ENCODE measurements at places on chromosomes 2 and 18.

GRCh38 chr2:100365434-100365833, 43.1 kb upstream of the LONRF2 start:
- peaks cover 8% of the 10 kb centered on the region for H3K4me1 ChIP-seq
- no peaks in the 10 kb centered on the region for H3K27me3 ChIP-seq
- H3K27ac ChIP-seq: no peak overlapping the region
- DNase-seq: peak; percentile 90

GRCh38 chr2:210302326-210302725, 12.6 kb downstream of the MYL1 start:
- H3K27ac ChIP-seq: no peak overlapping the region
- peaks cover 5% of the 10 kb centered on the region for H3K27me3 ChIP-seq
- no peak for DNase-seq
- no peak overlapping the region for H3K4me3 ChIP-seq
- H3K4me1 ChIP-seq: no peaks in the 10 kb centered on the region

DNA sequence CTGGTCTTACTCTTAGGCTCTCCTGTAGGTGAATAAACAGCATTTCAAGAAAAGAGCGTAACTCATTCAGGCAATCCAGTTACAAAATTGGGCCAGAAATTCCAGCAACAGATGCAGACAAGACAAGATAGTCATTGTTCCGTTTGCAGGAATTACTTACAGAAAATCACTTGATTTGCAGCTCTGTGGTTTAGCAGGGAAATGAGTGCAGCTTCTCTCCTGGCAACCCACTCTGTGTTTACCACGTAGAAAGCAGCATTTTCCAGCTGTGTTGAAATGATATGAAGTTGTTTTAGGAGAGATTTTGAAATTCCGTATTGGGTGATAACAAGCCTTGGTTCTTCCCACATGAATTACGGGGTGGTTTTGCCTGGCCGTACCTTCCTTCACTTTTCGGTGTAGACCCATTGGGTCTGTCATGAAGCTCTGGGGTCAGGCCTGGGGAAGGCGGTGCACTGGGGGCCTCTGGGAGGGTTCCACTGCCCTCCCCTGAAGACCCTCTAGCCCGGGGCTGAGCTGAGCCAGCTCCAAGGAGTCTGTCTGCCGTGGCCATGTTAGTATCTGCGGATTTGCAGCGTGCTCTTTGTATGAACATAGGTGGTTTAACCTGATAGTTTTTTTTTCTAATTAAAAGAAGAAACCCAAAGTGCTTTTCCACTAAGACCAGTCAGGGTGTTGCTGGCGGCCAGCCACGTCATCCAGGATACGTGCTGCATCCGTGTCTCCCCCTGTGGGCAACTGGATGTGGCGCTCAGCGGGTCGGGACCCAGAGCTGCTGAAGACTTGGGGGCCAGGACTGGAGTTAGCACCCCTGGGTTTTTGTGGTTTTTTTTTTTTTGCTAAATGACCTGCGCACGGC, 58.9 kb upstream of the KCNG2 start:
- no peak overlapping the region for H3K4me3 ChIP-seq
- no peak overlapping the region for H3K27ac ChIP-seq
- peaks cover 5% of the 10 kb centered on the region for H3K36me3 ChIP-seq
- DNase-seq: peak; percentile 29
- no peaks in the 10 kb centered on the region for H3K27me3 ChIP-seq

DNA sequence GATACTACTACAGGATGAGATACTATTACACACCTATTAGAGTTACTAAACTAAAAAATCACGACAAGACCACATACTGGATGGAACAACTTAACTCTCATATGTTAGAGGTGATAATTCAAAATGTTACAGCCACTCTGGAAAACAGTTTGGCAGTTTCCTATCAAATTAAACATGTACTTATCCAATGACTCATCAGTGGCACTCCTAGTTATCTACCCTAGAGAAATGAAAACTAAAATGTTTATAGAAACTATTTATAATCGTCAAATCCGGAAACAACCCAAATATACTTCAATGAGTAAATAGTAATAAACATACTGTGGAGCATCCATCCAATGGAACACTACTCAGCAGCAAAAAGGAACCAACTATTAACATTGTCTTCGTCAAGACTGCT, 137.0 kb upstream of the RBBP8 start:
- no peaks in the 10 kb centered on the region for H3K27me3 ChIP-seq
- no peak overlapping the region for H3K27ac ChIP-seq
- peaks cover 16% of the 10 kb centered on the region for H3K4me1 ChIP-seq
- H3K4me3 ChIP-seq: no peak overlapping the region
- no peak for DNase-seq

DNA sequence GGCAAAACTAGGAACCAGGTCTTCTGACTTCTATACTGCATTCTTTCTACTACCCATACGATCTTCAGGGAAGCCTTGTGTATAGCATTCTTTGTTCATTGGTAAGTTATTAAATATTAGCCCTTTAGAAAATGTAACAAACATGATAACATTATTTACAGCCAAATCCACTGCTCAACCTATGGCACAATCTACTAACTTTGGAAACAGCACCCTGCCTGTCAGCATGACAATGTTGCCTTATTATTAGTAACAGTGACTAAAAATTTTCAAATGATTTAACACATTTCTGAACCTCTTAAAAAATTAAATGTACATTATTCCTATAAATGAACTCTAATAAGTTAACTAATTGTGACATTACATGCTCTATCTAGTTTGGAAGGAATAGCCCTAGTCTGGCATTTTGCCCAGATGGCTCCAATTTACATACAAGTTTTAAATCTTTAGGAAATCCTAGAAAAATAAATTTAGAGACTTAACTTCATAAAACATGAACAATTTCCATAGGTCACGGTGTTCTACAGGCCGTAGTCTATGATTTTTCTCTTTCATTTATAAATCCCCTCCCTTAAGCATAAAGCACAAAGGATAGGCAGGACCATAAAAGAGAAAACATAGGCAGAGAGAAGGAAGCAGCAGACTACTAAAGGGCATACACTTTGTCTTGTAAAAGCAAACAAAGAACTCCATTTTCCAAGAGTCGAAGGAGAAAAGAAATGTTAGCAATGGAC, 33.7 kb downstream of the YES1 start:
- DNase-seq: no peak
- H3K27ac ChIP-seq: no peak overlapping the region
- H3K27me3 ChIP-seq: no peaks in the 10 kb centered on the region
- no peaks in the 10 kb centered on the region for H3K36me3 ChIP-seq
- no peak overlapping the region for H3K4me3 ChIP-seq

GRCh38 chr2:60858897-60859311, 22.5 kb upstream of the REL start:
- no peak overlapping the region for H3K4me3 ChIP-seq
- H3K27me3 ChIP-seq: no peaks in the 10 kb centered on the region
- H3K4me1 ChIP-seq: peaks cover 6% of the 10 kb centered on the region
- no peaks in the 10 kb centered on the region for H3K36me3 ChIP-seq

- no peak for DNase-seq
- no peak overlapping the region for H3K27ac ChIP-seq
- H3K36me3 ChIP-seq: no peaks in the 10 kb centered on the region
- no peaks in the 10 kb centered on the region for H3K27me3 ChIP-seq
Measured at GRCh38 chr18:54786206-54786605, 42.1 kb upstream of the RAB27B start.

DNA sequence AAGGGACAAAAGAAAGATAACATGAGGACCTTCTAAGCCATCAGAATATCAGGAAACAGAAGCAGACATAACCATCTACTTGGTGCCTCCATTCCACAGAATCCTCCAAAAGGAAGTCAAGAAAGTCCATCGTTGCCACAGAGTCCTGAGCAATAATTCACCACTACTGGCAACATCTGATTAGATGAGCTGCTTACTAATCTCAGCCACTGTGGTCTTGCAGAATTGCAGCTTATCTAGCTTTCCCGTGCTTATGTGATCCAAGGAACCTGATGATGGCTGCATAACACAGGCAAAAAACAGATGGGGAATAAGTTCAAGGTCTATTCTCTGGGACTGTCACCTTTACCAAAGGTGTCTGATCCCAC, 278.5 kb downstream of the AFF3 start:
- no peaks in the 10 kb centered on the region for H3K36me3 ChIP-seq
- H3K27ac ChIP-seq: no peak overlapping the region
- H3K27me3 ChIP-seq: no peaks in the 10 kb centered on the region
- no peak for DNase-seq
- peaks cover 6% of the 10 kb centered on the region for H3K4me1 ChIP-seq

DNA sequence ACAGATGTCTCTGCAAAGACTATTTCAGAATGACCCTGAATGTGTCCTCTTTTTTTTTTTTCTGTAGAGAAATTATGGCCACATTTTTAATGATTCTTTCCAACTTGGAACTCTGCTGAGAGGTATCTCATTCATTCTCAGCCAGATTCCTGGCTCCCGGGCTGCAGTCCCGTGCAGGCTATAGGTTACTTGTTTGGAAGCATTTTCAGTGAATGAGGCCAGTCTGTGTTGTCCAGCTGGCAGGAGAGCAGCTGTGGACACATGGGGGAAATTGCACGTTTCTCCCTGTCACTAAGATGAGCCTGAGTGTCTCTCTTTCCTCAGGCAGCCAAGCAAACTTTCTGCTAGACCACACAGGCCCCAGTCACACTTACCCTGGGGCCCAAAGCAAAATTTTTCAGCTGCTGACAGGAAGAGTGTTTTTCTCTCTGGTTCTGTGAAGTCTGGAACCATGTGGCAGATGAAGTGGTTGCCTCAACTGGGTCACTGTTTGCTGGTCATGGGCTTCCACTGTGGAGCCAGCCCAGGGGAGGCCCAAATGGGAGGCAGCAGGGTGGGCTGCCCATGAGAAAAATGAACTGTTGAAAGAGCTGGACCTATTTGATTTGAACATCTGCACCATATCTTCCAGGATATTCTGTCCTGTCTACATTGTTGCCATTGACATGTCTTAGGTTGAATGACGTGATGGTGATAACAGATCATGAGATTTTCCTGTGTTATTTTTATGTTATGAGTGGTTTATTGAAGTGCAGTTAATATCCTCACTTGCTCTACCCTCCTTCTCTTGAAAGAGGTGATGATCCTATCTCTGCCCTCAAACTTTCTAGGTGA, 431.2 kb downstream of the LPIN1 start:
- DNase-seq: no peak
- H3K27ac ChIP-seq: no peak overlapping the region
- H3K27me3 ChIP-seq: no peaks in the 10 kb centered on the region
- peaks cover 8% of the 10 kb centered on the region for H3K4me1 ChIP-seq
- no peak overlapping the region for H3K4me3 ChIP-seq
- H3K36me3 ChIP-seq: no peaks in the 10 kb centered on the region

DNA sequence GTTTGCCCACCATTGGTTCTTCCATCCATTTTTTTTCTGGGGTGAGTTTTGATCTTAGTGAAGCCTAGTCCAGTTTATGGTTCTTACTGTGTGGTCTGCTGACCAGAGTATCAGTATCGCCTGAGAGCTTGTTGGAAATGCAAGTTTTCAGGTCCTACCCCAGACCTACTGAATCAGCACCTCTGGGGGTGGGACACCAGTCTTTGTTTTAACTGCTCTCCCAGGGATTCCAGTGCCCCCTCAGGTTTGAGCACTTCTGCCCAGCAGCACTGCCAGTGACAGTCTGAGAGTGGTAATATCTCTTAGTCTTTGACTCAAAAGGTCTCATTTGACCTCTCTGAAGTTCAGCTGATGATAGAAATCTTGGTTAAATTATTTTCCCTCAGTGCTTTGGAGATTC, 269.3 kb downstream of the ALPK2 start:
- H3K27ac ChIP-seq: peak overlapping the region; percentile 43
- H3K4me1 ChIP-seq: peaks cover 20% of the 10 kb centered on the region
- no peak for DNase-seq
- no peak overlapping the region for H3K4me3 ChIP-seq
- H3K27me3 ChIP-seq: no peaks in the 10 kb centered on the region

GRCh38 chr2:29334706-29335105, 219.5 kb downstream of the CLIP4 start:
- no peaks in the 10 kb centered on the region for H3K27me3 ChIP-seq
- H3K4me3 ChIP-seq: no peak overlapping the region
- no peak for DNase-seq
- no peaks in the 10 kb centered on the region for H3K4me1 ChIP-seq

DNA sequence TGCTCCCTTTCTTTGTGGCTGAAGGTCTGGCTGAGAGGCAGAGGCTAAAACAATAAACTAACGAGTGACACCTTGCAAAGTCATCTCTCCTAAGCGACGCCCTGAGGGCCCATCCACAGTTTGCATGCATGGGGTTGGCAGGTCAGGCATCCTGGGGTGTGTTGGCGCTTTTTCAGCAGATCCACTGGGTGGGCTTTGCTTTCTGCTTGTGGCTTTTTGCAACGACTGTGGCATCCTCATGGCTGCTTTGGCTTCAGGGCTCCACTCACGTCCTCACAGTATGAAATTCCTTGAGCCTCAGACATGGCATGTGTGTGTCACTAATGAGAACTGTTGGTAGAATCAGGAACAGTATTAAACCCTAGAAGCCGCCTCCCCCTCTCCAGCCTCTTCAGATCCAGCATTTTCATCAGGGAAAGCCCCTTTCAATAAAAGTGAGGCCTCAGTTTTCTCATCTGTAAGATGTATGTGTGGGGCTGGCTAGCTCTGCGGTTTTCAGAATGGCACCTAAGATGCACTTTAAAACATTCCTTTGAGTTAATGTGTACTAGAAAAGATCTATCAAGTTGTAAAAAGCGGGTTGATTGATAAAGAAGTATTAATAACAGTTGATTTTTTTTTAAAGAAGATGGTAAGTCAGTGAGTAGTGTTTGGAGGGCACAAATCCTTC, 72.5 kb downstream of the SH3BP4 start:
- H3K27ac ChIP-seq: peak overlapping the region; percentile 100
- H3K36me3 ChIP-seq: peaks cover 5% of the 10 kb centered on the region
- no peaks in the 10 kb centered on the region for H3K27me3 ChIP-seq
- peaks cover 81% of the 10 kb centered on the region for H3K4me1 ChIP-seq
- H3K4me3 ChIP-seq: no peak overlapping the region

- H3K4me3 ChIP-seq: no peak overlapping the region
- H3K27ac ChIP-seq: no peak overlapping the region
- H3K27me3 ChIP-seq: no peaks in the 10 kb centered on the region
- peaks cover 17% of the 10 kb centered on the region for H3K4me1 ChIP-seq
Measured at GRCh38 chr2:28629910-28630309, 121.7 kb upstream of the PPP1CB start.

DNA sequence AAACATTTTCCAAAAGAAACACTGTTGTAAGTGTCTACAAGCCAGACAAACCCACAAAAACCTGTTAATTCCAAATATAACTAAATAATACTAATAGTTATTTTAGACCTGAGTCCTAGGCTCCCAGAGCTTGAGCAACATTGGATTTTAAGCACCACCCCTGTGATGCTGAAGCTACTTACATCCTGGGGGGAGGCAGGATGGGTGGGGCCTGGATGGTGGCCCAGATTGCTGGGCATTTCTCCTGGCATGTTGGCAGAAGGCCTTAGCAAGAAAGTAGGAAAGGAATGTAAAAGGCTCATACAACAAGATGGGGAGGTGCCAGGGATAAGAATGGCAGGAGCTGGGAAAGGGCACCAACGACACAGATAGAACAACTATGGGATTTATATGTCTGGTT, 50.7 kb upstream of the OTX1 start:
- H3K4me3 ChIP-seq: no peak overlapping the region
- peak; percentile 66 for DNase-seq
- peaks cover 84% of the 10 kb centered on the region for H3K36me3 ChIP-seq
- H3K4me1 ChIP-seq: peaks cover 31% of the 10 kb centered on the region

- no peak overlapping the region for H3K27ac ChIP-seq
- H3K4me1 ChIP-seq: no peaks in the 10 kb centered on the region
- H3K36me3 ChIP-seq: no peaks in the 10 kb centered on the region
- DNase-seq: no peak
Measured at GRCh38 chr2:33812707-33813106, 213.6 kb upstream of the FAM98A start.

- H3K36me3 ChIP-seq: no peaks in the 10 kb centered on the region
- no peak overlapping the region for H3K4me3 ChIP-seq
- no peaks in the 10 kb centered on the region for H3K27me3 ChIP-seq
- H3K4me1 ChIP-seq: no peaks in the 10 kb centered on the region
- H3K27ac ChIP-seq: no peak overlapping the region
Measured at GRCh38 chr2:54207666-54208195, 48.3 kb downstream of the TSPYL6 start.

Data from RWPE2 (cell line).